ENCODE measurements at places on chromosomes 6 and 20.
A peak's percentile ranks its signal among the peaks of the same experiment; 100 is the strongest.

GRCh38 chr6:7894262-7895124 lies 16.1 kb downstream of the TXNDC5 start:
- no peak for DNase-seq

- no peak for DNase-seq
Measured at GRCh38 chr6:134575221-134575620, 257.3 kb upstream of the SGK1 start.

DNA sequence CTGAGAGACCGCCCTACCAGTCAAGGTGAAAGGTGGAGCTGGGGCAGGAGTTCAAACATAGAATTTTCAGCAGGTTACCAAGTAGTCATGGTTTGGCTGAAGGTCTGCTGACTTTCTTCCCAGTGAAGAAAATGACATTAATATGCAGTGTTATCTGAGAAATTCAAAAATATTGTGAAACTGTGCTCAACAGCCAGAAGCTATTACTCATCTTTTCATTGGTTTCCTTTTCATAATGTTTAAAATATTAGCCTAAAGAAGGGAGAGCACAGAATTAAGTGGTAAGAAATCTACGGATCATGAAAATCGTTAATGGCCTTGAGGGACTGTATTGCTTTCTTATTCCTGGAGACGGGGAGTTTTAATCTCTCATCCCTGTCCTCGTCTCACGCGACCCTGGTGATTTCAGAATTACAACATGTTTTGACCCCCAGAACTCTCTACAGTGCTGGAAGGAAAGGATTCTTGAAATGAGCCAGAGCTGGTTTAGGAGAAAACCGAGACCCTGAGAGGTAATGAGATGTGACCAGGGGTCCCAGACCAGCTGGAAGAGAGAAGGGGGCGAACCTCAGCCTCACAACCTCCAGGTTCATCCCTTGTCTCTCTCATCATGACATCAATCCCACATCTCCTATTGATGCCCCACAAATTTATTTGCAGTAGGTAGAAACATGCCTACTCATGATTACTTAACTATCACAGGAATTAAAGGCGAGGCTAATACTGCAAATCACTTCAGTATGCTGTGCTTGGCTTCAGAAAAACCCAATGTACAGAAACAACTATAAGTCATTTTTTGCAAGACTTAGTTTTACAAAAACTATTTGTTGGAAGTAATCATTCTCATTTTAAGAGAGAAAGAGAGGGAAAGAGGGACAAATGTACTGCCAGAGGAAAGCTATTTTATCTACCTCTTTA lies 209.5 kb downstream of the FNDC1 start:
- no peak for DNase-seq

DNA sequence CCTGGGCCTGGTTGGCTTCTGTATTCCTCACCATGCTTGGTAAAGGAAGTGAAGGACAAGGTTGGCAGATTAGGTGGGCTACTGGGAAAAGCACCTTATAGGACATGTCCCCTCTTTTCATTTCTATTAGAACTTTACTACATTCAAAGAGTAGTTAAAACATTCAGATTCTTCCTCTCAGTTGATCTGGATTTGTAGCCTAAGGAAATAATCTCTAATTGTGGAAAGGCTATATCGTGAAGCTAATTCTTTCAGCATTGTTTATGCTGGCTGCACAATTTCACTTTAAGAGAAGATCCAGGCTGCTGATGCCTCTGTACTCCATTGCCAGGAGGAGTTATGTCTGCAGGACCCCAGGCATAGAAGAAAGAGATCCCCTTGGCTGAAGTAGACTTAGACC lies 58.8 kb downstream of the ARHGAP40 start:
- no peak for DNase-seq

- DNase-seq = no peak
Measured at GRCh38 chr20:363319-364078, 16.6 kb downstream of the NRSN2 start.

- DNase-seq = no peak
Measured at GRCh38 chr6:32460528-32460927, 20.8 kb downstream of the HLA-DRA start.

DNA sequence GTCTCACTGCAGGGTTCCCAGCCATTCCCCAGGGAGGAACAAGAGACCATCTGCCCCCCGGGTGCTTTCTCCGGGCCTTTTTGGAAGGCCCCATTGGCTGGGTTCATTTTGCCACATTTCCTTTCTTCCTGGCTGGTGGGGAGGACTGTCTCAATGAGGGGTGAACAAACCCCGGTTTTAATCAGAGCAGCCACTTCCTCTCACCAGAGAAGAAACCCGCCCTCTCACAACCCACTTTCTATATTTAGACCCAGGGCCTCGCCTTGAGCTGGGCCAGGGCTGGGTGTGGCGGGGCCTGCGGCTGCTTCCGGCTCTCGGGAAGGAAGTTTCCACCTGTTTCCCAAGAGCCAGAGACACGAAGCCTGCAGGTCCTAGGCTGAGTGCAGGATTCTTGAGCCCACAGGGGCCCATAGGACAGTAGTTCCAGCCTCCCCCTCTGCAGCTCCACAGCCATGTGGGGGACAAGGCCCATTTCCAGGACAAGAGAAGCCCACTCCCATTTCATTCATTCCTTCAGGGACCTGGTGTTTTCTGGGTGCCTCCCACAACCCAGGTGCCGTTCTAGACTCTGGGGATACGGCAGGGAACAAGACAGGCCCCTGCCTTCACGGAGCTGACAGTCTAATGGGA lies 41.8 kb downstream of the RBM38 start:
- DNase-seq = peak; percentile 38
